SJSA1 (cell line): ENCODE measurements at places on chromosomes 4 and X. TPM values are rescaled to one million over a fixed set of nuclear protein-coding genes. Genes with fewer than 3 reads are reported as not detected.

The NKX6-1 gene
- 2.5 and 3.3 TPM in 2 replicates for total RNA-seq

The TET2 gene
- total RNA-seq = 7.1 and 13.1 TPM in 2 replicates

The RTL5 gene
- 1.5 and 1.8 TPM in 2 replicates for total RNA-seq

The CRMP1 gene
- not detected in 2 replicates for total RNA-seq

The PPP2R2C gene
- not detected in 2 replicates for total RNA-seq

DNA sequence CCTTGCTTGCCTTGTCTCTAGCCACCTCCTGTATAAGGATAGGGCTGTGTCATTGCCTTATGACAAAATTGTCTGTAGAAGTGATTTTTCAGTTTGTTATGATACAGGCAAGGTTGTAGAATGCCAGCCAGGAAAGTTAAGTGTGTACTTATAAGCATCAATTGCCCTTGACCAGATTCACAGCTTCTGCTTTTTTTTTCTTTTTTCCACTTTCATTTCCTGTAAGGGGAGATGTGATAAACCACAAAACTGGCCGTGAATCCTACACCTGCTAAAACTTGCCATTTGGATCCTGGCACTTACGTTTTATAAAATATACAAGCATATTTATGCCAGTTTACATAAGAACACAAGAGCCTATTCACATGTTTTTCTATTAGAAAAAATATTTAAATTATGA is 35.0 kb upstream of the BMPR1B start:
- H3K4me1 ChIP-seq = no peaks in the 10 kb centered on the region
- DNase-seq = no peak
- H3K4me3 ChIP-seq = no peak overlapping the region
- H3K27me3 ChIP-seq = no peaks in the 10 kb centered on the region

DNA sequence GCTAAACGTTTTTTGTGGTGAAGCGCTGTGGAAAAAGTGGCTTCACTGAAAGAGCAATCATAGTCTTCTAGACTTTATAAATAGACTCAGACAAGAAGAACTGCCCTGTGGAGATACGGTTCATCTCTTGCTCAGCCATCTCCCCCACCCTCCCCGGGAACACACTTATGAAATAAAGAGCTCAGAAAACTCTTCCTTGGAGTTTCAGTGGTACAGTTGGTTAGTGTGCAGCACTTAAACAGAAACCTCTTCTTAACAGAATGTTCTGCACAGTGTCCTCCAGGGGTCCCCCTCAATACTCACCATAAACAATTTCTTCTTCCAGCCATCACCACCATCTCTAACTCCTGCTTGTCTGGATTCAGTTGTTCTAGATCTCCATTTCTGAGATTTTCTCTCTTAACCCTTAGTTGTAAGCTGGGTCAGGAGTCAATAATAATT is 313.0 kb downstream of the ARHGAP10 start:
- H3K4me1 ChIP-seq = no peaks in the 10 kb centered on the region
- no peak overlapping the region for H3K4me3 ChIP-seq
- H3K27ac ChIP-seq = no peak overlapping the region
- no peaks in the 10 kb centered on the region for H3K27me3 ChIP-seq

DNA sequence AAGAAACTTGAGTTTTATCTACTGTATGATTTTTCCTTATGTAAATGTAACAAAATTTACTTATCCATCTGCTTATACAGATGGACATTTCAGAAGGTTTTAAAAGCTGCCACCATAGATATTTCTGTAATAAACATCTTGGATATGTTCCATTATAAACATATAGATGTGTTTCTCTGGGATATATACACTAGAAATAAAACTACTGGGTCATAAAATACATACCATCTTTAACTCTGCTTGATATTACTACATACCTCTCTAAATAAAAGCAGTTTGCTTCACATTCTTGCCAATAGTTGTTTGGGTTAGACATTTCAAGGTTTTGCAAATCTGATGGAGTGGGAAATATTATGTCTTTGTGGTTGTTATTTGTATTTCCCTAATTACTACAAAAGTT is 220.6 kb downstream of the FBXO8 start:
- H3K4me1 ChIP-seq = no peaks in the 10 kb centered on the region
- no peaks in the 10 kb centered on the region for H3K36me3 ChIP-seq
- H3K27ac ChIP-seq = no peak overlapping the region
- DNase-seq = no peak
- H3K4me3 ChIP-seq = no peak overlapping the region

GRCh38 chr4:99149426-99150019 is 5.4 kb upstream of the ADH4 start:
- H3K4me1 ChIP-seq = no peaks in the 10 kb centered on the region
- H3K27ac ChIP-seq = no peak overlapping the region
- no peaks in the 10 kb centered on the region for H3K27me3 ChIP-seq
- no peak overlapping the region for H3K4me3 ChIP-seq
- DNase-seq = no peak

DNA sequence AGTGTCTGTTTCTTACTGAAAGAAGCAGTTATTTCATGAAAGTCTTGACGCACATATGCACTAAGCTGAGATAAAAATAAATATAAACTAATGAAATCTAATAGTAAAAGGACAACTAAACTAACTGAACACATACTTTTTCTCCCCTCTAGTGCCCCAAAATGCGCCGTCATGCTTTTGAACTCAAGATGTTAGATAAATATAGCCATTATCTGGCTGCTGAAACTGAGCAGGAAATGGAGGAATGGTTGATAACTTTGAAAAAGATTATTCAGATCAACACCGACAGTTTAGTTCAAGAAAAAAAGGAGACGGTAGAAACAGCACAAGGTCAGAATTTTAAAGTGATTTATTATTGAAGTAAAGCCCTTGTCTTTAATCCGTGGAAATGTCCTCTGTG is 70.2 kb downstream of the DOCK11 start:
- H3K36me3 ChIP-seq = no peaks in the 10 kb centered on the region
- H3K4me3 ChIP-seq = no peak overlapping the region
- DNase-seq = no peak
- H3K27me3 ChIP-seq = no peaks in the 10 kb centered on the region
- H3K27ac ChIP-seq = no peak overlapping the region

- no peak overlapping the region for H3K4me3 ChIP-seq
- no peak for DNase-seq
- H3K4me1 ChIP-seq = peaks cover 3% of the 10 kb centered on the region; the same call in 1 of the 2 replicates
- no peaks in the 10 kb centered on the region for H3K36me3 ChIP-seq
- no peaks in the 10 kb centered on the region for H3K27me3 ChIP-seq
Measured at GRCh38 chr4:138329506-138330070, 87.4 kb upstream of the SLC7A11 start.
